ENCODE measurements at places on chromosomes 3 and 15.

GRCh38 chr15:81253846-81254245 lies 57.2 kb downstream of the IL16 start:
- no peak for DNase-seq

DNA sequence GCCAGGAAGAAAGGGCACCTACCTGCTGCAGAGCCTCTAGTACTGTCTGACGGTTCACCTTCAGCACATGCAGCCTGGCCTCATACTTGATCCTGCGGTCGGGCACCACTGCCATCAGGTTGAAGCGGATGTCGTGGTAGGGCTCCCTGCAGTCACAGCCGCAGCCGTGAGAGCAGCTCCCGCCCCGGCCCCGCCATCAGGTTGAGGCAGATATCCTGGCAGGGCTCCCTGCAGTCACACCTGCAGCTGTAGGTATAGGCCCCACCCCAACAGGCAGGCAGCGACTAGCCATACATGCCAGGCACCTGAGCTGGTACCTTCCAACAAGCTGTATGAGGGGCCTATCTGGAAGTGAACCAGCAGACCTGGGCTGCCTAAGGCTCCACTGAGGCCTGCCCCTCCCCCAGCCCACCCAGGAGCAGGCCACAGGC lies 38.7 kb downstream of the SEMA3G start:
- no peak for DNase-seq

- DNase-seq: no peak
These were observed 27.4 kb downstream of the MAP6D1 start for GRCh38 chr3:183797996-183798395.

GRCh38 chr3:120472121-120472844 lies 21.5 kb upstream of the FSTL1 start:
- no peak for DNase-seq

GRCh38 chr3:105869531-105869833 lies 670 bp upstream of the CBLB start:
- no peak for DNase-seq

- DNase-seq: no peak
These were observed 88.0 kb downstream of the AAGAB start for GRCh38 chr15:67166280-67167009.

- DNase-seq: no peak
These were observed 254.7 kb downstream of the CACNA2D3 start for GRCh38 chr3:54376939-54377578.

GRCh38 chr3:42635111-42635510 lies 18.4 kb upstream of the ZBTB47 start:
- DNase-seq: no peak

GRCh38 chr3:64921281-64922065 lies 233.7 kb upstream of the ADAMTS9 start:
- DNase-seq: no peak

DNA sequence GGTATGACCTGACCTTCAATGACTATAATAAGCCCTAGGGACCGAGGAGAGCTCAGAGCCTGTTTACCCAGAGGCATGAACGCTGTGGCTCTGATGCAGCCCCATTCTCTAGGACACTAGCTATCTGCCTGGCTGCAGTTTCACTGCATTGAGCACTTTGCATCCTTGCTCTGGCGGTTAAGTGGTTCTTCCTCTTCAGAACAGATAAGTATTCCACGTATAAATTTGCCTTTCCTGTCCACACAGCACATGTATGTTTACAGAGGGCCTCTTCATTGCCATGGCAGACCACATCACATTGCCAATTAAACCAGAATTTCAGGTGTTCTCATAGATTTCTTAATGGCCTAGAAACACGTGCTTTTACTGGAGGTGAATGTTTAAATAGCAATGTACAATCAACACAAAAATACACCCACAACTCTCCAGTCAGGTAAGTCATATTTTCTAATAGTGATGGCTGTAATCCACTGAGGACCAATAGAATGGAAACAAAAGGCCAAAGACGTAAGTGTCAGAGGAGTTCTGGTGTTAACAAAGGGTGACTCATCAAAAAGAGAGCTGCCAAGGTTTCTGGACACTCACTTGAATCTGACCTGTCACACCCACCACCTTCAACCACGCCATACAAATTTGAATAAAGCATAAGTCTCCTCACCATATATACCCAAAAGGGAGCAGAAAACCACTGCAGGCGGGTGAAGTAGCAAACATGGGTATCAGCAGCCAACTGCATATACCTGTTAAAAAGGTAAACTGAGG lies 553.4 kb downstream of the OCA2 start:
- peak; percentile 75 for DNase-seq

GRCh38 chr3:118487734-118488133 lies 546.9 kb downstream of the IGSF11 start:
- no peak for DNase-seq

- DNase-seq: no peak
These were observed 129.4 kb downstream of the PLD1 start for GRCh38 chr3:171680726-171681411.

- no peak for DNase-seq
These were observed 103.1 kb downstream of the CNTN6 start for GRCh38 chr3:1195947-1196346.

DNA sequence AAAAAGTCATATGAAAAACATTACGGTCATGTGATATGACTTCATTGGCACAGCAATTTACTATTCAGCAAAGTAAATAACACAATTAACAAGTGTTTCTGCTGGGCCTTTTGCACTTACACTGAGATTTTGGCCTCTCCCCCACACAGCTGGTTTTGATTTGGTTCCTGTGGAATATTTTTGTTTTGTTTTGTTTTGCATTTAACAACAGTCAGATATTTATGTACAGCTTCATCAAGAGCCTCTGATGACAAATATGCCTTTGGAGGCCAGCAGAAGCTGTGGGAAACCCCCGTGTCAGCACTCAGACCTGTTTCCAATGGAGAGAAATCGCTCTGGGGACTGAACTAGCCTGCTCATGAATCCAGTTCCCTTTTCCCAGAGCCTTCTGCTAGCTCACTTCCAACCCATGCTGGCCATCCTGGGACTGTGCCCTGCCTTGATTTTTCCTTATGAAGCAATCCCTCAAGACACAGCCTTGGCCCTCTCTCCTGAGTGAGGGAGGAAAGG lies 161.9 kb downstream of the ATG7 start:
- DNase-seq: no peak

- no peak for DNase-seq
These were observed 65.7 kb downstream of the CDIN1 start for GRCh38 chr15:36645106-36645505.

- no peak for DNase-seq
These were observed 124.1 kb downstream of the CACNA1D start for GRCh38 chr3:53618524-53618906.

GRCh38 chr3:4350789-4351163 lies 47.6 kb downstream of the SETMAR start:
- no peak for DNase-seq

- no peak for DNase-seq
These were observed 126.5 kb upstream of the CMC1 start for GRCh38 chr3:28114893-28115292.

DNA sequence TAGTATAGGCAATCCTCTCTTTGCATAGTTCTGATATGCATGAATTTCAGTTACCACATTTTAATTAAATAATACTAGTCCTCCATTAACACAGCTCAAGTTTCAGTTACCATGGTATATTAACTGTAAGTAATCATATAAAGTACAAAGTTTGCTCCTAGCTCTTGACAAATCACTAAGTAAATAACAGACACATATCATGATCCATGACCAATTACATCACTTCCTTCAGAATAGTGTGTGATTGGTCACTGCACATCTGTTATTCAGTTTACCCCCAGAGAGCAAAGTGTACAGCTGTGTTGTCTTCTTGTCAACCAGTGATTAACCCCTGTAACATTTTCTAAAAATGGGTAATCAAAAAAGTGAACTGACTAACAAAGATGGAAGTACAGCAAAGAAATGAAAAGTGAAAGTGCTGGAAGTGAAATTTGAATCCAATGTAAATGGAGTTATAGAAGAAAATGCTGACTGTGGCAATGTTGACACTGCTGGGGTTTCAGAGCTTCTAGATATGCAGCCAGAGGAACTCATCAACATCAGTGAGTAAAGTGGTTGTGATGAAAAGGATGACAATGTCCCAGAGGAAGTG lies 30.2 kb upstream of the LEKR1 start:
- no peak for DNase-seq

DNA sequence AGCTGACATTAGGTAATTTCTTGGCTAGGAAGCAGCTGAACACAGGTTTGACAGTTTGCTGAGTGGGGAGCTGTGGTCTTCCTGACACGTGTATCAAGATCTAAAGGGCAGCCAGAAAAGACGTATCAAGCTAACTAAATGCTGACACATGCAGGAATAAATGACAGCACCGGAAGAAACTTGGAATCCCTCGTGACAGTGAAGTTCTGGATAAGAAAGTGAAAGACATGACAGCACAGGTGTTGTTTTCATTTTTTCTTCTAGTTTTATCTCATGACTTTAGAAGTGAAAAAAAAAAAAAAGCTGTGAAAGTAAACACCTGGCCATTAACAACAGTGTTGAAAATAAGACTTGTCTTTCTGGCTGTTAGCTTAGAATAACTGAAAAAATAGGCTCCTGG lies 48.7 kb downstream of the FGF7 start:
- DNase-seq: no peak

- DNase-seq: no peak
These were observed 6.9 kb downstream of the CYFIP1 start for GRCh38 chr15:22973286-22973685.

- no peak for DNase-seq
These were observed 129.2 kb upstream of the TSC22D2 start for GRCh38 chr3:150278843-150279381.

DNA sequence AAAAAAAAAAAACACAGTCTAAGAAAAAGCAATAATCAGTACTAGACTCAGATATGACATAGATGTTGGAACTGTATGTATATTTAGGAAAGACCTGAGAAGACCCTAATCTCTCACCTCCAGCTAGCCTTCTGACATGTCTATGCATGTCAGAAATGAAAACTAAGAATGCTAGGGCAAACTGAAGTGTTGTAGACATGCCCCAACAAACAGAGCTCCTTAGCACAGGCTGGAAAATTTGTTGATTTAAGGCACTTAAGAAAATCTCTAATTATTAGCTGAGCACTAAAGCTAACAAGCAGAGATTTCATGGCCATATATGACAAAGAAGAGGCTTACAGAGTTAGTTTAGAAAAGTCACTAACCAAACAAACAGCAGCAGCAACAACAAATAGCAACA lies 45.5 kb upstream of the PRSS50 start:
- no peak for DNase-seq

- no peak for DNase-seq
These were observed 34.4 kb upstream of the MEIS2 start for GRCh38 chr15:37134699-37135131.

GRCh38 chr15:54033869-54034458 lies 55.7 kb downstream of the UNC13C start:
- no peak for DNase-seq

- no peak for DNase-seq
These were observed 7.4 kb downstream of the EAF1 start for GRCh38 chr3:15434756-15435155.

DNA sequence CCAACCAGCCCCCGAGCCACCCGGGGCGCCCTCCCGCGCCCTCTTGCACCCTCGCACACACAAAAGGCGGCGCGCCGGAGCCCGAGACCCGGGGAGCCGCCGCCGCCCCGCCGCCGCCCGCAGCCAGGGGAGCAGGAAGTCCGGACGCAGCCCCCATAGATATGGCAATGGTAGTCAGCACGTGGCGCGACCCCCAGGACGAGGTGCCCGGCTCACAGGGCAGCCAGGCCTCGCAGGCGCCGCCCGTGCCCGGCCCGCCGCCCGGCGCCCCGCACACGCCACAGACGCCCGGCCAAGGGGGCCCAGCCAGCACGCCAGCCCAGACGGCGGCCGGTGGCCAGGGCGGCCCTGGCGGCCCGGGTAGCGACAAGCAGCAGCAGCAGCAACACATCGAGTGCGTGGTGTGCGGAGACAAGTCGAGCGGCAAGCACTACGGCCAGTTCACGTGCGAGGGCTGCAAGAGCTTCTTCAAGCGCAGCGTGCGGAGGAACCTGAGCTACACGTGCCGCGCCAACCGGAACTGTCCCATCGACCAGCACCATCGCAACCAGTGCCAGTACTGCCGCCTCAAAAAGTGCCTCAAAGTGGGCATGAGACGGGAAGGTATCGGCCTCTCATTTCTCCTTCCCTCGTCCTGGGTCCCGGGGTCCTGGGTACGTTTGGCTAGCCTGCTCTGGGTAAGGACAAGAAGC lies 1.6 kb downstream of the NR2F2 start:
- peak; percentile 37 for DNase-seq

- no peak for DNase-seq
These were observed 105.4 kb upstream of the CCDC54 start for GRCh38 chr3:107271787-107272387.

DNA sequence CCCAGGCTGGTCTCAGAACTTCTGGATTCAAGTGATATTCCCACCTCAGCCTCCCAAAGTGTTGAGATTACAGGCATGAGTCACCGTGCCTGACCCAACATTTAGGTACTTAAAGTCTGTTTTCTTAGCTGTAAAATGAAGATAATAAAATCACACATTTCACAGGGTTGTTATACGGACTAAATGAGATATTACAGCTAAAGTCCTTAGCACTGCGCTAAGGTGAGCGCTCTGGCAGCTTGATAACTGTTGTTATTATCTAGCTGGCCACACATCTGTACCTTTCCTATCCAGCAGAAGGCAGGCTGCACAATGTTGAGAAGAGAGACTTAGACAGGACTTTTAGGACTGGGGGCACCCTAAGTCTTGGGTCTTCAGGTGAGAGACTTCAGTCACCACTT lies 2.7 kb upstream of the LIPH start:
- DNase-seq: no peak

DNA sequence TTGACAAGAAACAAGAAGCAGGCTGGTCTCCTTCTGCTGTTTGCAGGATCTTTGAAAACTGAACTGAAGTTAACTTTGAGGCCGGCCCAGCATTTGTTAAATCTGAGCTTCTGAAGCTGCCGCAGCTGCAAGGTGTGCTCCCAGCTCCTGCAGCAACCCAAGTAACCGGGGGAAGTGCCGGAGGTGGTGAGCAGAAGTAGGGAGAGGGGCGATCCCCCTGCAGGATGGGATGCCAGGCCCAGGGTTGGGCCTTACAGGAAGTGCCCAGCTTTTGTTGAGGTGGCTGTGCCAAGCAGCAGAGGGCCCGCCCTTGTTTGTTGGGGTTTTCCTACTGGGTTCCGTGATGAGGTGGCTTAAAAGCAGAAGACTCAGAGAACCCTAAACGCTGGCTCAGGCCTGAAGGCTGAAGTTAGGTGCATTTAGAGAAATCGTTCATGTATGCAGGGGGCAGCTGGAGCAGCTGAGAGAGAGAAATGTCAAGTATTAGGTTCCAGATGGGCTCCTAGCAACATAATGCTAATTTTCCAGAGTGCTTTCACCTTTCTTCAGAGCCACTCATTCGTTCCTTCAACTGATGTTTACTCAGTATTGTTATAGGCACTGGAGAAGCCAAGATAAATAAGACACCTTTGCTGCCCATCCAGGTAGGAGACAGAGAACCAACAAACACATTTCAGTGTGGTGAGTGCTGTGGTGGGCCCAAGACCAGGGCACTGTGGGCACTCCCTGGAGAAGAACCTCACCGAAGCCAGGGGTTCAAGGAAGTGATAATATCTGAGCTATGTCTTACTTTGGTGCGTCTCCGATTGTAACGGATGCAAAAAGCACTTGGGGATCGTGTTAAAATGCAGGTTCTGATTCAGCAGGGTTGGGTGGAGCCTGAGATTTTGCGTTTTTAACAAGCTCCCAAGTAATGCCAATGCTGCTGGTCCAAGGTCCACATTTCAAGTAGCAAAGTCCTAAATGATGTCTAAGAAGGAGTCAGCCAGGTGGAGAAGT lies 42.2 kb upstream of the PLCL2 start:
- DNase-seq: no peak

- DNase-seq: no peak
These were observed 56.7 kb upstream of the BLM start for GRCh38 chr15:90660195-90660998.

- no peak for DNase-seq
These were observed 117.8 kb upstream of the LIPC start for GRCh38 chr15:58313810-58314592.
